Gastroesophageal sphincter (tissue), 4 donors: ENCODE measurements at places on chromosomes 16 and 17.
A peak's percentile ranks its signal among the peaks of the same experiment; 100 is the strongest.

DNA sequence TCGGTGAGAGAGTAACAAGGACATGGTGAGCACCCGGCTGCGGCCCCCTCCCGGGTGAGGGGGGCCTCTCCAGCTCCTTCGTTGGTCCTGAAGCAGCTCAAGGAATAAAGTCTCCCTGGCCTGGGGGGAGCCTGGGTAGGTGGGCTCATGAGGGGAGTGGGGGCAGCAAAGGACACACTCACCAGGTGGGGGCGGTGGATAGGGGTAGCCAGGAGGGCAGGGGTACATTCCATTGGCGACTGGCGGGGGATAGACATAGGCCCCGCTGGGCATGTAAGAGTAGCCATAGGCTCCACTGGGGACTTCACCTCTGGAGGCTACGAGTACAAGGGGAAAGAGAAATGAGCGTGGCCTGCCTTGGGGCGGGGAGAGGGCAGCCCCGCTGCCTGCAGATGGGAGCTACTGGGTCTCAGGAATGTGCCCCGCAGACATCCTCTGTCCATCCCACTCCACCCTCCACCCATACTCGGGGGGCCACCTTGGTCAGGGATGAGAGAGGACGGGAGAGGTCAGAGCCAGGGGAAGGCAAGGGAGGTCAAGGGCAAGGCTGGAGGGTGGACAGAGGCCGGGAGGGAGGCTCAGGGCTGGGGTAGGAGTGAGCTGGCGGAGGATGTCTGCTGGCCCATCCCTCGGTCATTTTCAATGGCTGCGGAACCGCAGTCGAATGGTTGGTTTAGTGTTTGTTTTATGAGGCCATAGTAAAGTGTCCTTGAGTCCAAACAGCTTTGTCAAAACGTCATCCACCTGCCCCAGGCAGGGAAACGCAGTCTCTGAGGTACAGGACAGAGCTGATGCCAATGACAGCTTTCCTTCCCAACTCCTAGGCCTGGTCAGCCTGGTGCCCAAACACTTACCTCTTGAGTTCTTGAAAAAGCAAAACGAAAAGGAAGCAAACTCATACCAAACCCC, 3.7 kb upstream of the UNC13D start:
- no peak overlapping the region for H3K27ac ChIP-seq
- H3K4me3 ChIP-seq, result no peak overlapping the region
- no peaks in the 10 kb centered on the region for H3K36me3 ChIP-seq
- ATAC-seq, result no peak

- H3K4me1 ChIP-seq, result no peaks in the 10 kb centered on the region
- ATAC-seq, result no peak
- H3K4me3 ChIP-seq, result no peak overlapping the region
- no peaks in the 10 kb centered on the region for H3K36me3 ChIP-seq
- H3K27ac ChIP-seq, result no peak overlapping the region
Measured at GRCh38 chr17:71423871-71424546, 696.8 kb upstream of the SOX9 start.

GRCh38 chr16:23902748-23903414, 67.1 kb downstream of the PRKCB start:
- no peaks in the 10 kb centered on the region for H3K27me3 ChIP-seq
- H3K27ac ChIP-seq, result no peak overlapping the region
- no peak for ATAC-seq
- no peaks in the 10 kb centered on the region for H3K36me3 ChIP-seq
- no peaks in the 10 kb centered on the region for H3K4me1 ChIP-seq

DNA sequence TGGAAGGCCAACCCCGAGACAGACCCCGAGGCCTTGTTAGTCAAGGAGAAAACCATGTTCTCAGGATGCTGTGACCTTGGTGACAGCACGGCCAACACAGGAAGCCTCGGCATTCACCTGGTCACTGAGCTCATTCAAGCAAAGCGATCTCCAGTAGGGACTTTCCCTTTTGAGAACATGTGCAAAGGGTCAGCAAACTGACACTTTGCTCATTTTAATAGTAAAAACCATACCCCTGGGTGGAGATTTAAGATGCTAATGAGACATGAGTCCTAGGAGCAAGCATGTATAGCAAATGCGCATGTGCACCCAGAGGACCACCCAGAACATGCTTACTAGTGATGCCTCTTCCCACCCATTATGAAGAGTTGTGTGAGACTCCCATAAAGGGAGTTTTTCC, 5.7 kb upstream of the SULT1A2 start:
- H3K36me3 ChIP-seq, result no peaks in the 10 kb centered on the region
- no peaks in the 10 kb centered on the region for H3K4me1 ChIP-seq
- no peak overlapping the region for H3K27ac ChIP-seq
- no peak for ATAC-seq
- peaks cover 14% of the 10 kb centered on the region for H3K27me3 ChIP-seq

DNA sequence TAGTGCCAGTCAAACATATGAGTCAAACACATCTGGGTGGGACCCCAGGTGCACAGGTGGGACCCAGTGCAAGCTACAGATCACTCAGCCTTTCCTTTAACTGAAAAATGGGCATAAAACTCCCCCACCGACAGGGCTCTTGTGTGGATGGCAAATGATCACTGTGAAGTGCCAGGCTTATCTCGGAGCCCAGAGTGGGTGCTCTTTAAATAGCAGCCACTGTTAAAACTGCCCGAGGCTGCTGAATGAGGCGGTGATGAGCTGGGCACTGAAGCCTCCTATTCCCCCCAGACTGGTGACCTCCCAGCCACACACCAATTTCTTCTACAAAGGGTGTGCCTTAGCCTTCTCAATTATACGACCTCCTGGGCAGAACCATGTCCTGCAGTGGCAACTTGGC, 433.8 kb downstream of the SLC39A11 start:
- no peaks in the 10 kb centered on the region for H3K36me3 ChIP-seq
- no peaks in the 10 kb centered on the region for H3K4me1 ChIP-seq
- no peak overlapping the region for H3K4me3 ChIP-seq
- no peaks in the 10 kb centered on the region for H3K27me3 ChIP-seq
- no peak for ATAC-seq

GRCh38 chr17:7249830-7250229, 1.7 kb downstream of the CTDNEP1 start:
- H3K36me3 ChIP-seq, result peaks cover 31% of the 10 kb centered on the region
- peaks cover 59% of the 10 kb centered on the region for H3K4me1 ChIP-seq
- peak overlapping the region; percentile 98 for H3K27ac ChIP-seq

DNA sequence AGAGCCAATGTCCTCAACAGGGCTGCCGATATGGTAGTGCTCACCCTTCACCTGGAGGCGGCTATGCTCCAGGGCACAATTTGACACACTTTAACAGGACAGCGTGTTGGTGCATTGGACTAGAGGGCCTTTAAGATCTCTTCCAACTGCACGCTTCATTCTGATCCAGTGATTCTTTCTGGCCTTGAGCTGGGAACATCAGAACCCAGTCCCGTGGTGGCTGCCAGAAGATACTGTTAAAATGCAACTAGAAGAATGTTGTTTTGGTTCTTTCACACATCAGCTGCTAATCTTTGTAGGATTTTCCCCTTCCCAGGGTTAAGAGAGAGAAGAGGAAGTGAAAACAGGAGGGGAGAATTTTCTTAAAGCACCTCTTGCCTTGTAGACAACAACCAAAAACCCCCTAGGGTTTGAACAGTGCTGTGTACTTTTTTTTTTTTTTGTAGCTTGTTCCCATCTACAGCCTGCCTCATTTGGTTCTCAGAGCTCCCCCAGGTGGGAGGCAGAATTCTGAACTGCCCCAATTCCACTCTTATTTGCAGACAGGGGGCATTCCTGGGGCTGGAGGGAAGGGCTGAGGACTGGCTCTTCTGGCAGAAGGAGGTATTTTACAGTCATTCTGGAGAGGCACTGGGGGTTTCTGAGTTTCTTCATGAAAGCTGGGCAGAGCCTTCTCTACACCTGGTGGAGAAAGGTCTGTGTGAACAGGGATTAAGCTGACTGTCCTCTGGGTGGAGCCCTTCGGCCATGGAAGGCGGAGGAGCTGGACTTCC, 32.4 kb downstream of the SMARCE1 start:
- no peak overlapping the region for H3K4me3 ChIP-seq
- ATAC-seq, result no peak
- H3K27ac ChIP-seq, result no peak overlapping the region
- peaks cover 63% of the 10 kb centered on the region for H3K27me3 ChIP-seq
- H3K4me1 ChIP-seq, result no peaks in the 10 kb centered on the region
- no peaks in the 10 kb centered on the region for H3K36me3 ChIP-seq

DNA sequence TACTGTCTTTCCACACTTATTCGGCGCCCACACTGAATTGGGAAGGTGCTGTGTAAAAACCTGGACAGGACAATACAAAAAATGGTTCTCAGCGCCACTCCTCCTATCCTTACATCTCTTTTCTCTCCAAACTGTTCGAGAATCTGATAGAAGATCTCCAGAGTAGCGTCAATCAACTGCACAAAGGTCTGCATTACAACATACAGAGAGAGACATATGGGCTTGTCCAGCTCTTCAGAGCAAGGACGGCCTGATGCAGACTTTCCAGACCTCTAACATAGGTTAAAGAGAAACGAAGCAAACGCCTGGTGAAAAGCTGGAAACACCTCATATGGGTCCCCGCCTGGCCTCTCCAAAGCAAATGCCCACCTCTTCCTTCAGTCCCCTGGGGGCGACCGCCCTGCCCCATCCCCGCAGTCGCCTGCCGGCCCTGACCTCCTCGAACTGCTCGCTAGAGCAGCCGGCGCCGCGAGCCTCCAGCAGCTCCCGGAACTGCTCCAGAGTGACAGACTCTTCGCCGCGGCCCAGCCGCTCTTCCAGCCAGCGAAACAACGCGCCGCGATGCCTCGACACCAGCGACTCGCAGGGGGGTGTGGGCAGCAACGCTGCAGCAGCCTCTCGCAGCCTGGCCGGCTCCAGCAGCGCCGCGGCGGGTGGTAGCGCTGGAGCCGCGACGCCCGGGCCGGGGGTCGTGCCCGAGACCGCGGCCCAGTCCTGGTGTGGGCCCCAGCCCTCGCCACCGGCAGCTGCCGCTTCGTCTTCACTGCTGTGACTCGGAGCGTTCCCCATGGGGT, 526 bp downstream of the ZZEF1 start:
- no peaks in the 10 kb centered on the region for H3K27me3 ChIP-seq
- H3K4me3 ChIP-seq, result peak overlapping the region; percentile 84
- H3K4me1 ChIP-seq, result peaks cover 63% of the 10 kb centered on the region
- H3K27ac ChIP-seq, result peak overlapping the region; percentile 100
- peak; percentile 3 for ATAC-seq

DNA sequence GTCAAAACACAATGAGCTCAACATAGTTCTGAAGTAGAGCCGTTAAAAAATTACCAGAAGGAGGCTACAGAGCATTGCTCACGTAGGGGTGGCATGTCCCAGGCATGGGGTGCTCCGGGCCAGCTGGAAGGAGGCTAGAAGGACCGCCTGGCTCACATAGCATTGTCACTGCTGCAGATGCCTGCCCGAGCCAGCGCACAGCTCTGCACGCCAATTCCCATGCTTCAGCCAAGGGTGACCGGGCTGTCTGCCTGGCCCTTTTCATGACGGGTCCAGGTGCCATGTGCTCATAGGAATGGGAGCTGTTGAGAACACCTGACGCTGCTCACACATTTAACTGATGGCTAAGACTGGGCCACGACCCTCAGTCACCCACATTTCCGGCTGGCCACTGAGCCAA, 228.9 kb upstream of the FOXF1 start:
- H3K27me3 ChIP-seq, result peaks cover 14% of the 10 kb centered on the region
- peak; percentile 41 for ATAC-seq

GRCh38 chr17:68329331-68329730, 38.0 kb downstream of the ARSG start:
- no peak overlapping the region for H3K27ac ChIP-seq
- H3K4me1 ChIP-seq, result no peaks in the 10 kb centered on the region
- no peaks in the 10 kb centered on the region for H3K36me3 ChIP-seq
- ATAC-seq, result no peak
- no peaks in the 10 kb centered on the region for H3K27me3 ChIP-seq

DNA sequence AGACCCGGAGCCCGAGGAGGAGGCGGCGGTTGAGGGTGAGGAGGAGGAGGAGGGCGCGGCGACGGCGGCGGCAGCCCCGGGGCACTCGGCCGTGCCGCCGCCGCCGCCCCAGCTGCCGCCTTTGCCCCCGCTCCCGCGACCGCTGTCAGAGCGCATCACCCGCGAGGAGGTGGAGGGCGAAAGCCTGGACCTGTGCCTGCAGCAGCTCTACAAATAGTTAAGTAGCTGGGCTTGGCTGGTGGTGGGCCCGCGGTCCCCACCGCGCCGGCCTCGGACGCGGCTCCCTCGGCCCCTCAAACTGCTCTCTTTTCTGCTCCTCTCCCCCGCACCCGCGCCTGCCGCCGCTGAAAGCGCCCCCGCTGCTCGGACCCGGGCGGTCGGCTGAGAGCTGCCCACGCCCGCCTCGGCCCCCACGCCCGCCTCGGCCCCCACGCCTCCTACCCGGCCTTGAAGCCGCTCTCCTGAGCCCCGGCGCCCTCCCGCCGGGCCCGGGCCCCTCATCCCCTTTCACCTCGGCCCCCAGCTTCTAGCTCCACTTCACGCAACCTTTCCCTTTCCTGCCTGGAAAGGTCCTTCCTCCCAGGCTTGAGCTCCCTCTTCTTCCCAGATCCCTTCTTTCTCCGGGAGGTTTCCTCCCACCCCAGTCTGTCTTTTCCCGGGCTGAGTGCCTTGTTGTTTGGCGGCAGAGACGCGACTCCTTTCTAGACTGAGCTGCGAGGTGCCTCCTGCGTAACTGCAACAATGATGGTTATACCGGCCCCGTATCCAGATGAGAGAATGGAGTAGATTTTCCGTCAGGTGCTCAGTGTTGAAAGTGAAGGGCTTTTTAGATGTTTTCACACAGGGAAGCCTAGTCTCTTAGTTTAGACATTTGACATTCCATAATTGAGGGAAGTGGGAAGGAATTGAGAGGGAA, 850 bp downstream of the PPM1E start:
- no peaks in the 10 kb centered on the region for H3K36me3 ChIP-seq
- H3K4me1 ChIP-seq, result peaks cover 22% of the 10 kb centered on the region
- H3K4me3 ChIP-seq, result peak overlapping the region; percentile 17
- ATAC-seq, result peak; percentile 28
- H3K27ac ChIP-seq, result no peak overlapping the region
